ENCODE measurements at places on chromosomes 1 and 21.

DNA sequence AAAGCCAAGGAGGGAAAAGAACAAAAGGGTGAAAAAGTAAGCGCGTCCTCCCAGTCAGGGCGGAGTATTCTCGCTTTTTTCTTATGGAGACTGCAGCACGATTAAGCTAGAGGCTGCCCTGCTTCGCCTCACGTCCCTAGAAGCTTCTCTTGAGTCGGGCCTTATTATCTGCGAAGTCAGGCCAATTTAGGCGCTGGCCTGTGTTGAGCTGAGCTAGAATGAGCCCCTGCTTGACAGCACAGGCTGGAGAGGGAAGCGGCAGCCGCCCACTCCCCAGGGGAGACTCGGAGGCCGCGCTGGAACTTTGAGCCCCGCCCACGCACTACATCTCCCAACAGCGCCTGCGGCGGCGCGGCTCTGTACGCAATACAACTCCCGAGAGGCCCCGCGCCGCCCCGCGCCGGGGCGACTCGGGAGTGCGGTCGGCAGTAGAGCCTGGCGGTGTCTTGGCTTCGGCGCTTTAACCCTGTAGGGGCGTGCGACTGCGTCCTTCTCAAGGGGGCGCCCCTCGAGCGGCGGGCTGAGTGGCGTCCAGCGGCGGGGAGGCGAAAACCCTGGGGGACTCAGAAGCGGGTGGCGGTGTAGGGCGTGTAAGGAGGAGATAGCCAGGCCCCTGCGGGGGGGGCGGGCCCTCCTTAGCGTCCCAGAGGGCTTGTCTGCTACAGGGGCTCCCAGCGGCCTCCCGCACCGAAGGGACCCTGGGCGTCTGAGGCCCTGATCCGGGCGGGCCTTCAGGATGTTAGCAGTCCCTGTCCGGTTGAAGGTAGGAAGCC is 888 bp downstream of the ZNF436 start:
- peak; percentile 85 for DNase-seq
- H3K36me3 ChIP-seq = peaks cover 32% of the 10 kb centered on the region
- H3K4me3 ChIP-seq = peak overlapping the region; percentile 95
- H3K27me3 ChIP-seq = no peaks in the 10 kb centered on the region
- H3K4me1 ChIP-seq = peaks cover 27% of the 10 kb centered on the region

DNA sequence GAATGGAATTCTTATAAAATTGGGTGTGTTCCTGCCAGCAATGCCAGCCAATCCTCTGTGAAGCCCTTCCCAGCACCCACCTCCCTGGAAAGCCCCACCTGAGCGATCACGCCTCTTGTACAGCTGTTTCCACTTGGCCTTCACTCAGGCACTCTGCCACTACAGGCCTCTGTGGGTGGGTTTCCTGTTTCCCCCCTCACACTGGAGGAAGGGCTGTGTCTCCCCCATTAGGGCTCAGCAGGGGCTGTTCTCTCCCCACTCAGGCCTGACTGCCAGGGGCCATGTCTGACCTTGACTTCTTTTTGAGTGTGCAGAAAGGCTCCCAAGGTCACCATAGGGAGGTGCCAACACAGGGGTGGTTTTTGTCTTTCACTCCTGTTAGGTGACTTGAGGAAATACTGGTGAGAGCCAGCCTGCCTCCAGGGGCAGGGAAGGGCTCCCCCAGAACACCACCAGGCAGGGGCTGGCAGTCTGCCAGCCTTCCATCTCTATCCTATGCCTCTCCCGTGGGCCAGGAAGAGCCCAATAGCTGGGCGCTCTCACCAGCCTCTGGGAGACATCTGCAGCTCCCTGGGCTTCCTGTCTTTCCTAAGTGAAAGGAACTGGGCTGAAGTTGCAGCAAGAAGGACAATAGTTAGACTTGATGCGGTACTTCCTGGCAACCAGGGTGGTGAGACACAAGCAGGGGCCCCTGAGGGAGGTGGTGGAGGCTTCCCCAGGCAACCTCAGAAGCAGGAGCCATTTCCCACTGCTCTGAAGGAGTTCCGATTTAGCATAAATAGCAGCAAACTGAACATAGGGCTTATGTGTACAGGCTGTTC is 49.1 kb downstream of the ELK4 start:
- no peak overlapping the region for H3K27ac ChIP-seq
- no peak overlapping the region for H3K4me3 ChIP-seq
- DNase-seq = no peak
- H3K27me3 ChIP-seq = peaks cover 19% of the 10 kb centered on the region

GRCh38 chr1:81606656-81607055 is 194.1 kb upstream of the ADGRL2 start:
- no peaks in the 10 kb centered on the region for H3K4me1 ChIP-seq
- H3K4me3 ChIP-seq = no peak overlapping the region
- no peak overlapping the region for H3K27ac ChIP-seq

DNA sequence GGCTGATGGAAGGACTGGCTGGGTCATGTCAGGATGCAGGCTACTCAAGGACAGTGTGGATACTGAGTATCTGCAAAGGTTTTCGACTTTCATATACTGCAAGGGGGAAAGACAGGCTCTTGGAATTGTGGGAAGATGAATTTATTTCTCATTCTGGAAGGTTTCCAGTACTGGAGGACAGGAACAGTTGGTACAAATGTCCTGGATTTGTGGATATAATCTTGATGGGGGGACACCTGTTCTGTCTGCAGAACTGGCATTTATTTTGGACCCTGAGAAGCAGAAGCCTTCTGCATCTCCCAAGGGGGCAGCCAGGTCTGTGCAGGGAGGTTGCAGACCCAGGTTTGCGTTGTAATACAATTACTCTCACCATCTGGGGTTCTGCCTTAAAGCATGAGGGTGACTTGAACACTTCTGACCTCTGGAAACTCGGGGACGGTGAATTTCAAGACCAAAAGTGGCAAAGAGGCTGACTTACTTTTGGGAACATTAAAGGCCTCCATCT is 65.8 kb downstream of the NOS1AP start:
- H3K27me3 ChIP-seq = peaks cover 7% of the 10 kb centered on the region
- H3K36me3 ChIP-seq = no peaks in the 10 kb centered on the region
- no peak overlapping the region for H3K4me3 ChIP-seq
- H3K27ac ChIP-seq = no peak overlapping the region

- H3K27me3 ChIP-seq = no peaks in the 10 kb centered on the region
- H3K27ac ChIP-seq = peak overlapping the region; percentile 82
- DNase-seq = no peak
- peaks cover 74% of the 10 kb centered on the region for H3K36me3 ChIP-seq
Measured at GRCh38 chr1:89262643-89263042, 10.0 kb downstream of the GBP5 start.

DNA sequence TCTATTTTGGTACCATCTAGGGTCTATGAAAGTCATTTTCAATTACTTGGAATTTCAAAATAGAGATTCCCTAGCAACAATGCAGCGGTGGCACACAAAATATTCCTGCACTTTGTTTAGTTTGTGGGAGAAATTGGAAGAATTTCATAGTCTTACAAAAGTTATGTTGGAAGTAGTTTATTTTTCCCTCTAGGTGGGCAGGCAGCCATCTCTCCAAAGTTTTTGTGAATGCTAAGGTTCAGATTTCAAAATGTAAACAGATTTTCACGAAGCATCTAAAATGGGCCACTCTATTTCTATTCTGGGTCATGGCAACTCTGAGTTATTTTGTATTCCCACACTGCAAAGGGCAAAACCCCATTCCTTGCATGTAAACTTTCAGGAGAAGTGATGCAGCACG is 8.0 kb downstream of the SMCP start:
- no peak overlapping the region for H3K27ac ChIP-seq
- H3K4me1 ChIP-seq = no peaks in the 10 kb centered on the region
- H3K27me3 ChIP-seq = peaks cover 14% of the 10 kb centered on the region

DNA sequence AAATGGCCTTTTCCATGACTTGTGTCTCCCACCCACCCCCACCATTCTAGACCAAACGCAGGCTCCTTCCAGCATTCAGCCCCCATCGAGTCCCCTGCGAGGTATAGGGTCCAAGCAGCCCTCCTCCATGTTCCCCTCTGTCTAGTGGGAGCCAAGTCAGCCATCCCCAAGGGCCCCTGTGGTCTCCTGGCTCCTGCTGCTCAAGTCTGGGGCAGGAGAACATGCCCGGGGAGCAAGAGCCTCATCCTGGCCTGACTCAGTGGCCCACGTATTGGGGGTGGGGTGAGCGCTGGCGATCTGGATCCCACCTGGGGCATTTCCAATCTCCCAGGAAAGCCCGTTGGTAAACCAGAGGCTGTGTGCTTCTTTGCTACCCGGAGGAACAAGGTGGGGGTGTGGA is 4.1 kb upstream of the PRDM16 start:
- no peak for DNase-seq
- H3K4me1 ChIP-seq = no peaks in the 10 kb centered on the region
- H3K27me3 ChIP-seq = peaks cover 5% of the 10 kb centered on the region
- no peaks in the 10 kb centered on the region for H3K36me3 ChIP-seq
- H3K4me3 ChIP-seq = no peak overlapping the region

DNA sequence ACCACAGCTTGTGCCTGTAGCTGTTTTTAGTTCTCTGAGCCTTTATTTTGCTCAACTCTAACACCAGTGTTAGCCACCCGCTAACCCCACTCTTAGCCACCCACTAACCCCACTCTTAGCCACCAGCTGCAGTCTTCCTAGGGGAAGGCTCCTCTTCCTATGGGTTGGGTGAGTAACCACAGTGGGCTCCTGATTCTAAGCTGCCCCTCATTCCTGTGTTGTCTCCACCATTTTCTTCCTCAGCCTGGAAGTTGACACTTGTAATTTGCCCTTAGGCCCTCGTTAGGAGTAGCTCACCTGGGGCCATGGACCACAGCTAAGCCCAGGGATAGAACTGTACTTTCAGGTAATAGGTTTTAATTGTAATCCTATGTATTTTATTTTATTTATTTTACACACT is 782.9 kb upstream of the TPTE start:
- no peaks in the 10 kb centered on the region for H3K4me1 ChIP-seq
- DNase-seq = no peak
- H3K27ac ChIP-seq = no peak overlapping the region
- H3K4me3 ChIP-seq = no peak overlapping the region

- H3K27ac ChIP-seq = peak within 1 kb of the TSS; percentile 68
- peak within 1 kb of the TSS; percentile 85 for H3K4me3 ChIP-seq
- peaks cover 15% of the 10 kb centered on the region for H3K4me1 ChIP-seq
- DNase-seq = peak; percentile 76
- peaks cover 7% of the 10 kb centered on the region for H3K36me3 ChIP-seq
- H3K27me3 ChIP-seq = peaks cover 3% of the 10 kb centered on the region
Measured at GRCh38 chr1:6205849-6206519, at the start of gene RNF207. TSS of gene RNF207 (plus strand) at chr1:6206119. CDS start at chr1:6206536, 417 bp downstream.

GRCh38 chr1:17805869-17806684 is 50.9 kb downstream of the ACTL8 start:
- H3K4me1 ChIP-seq = no peaks in the 10 kb centered on the region
- no peak overlapping the region for H3K27ac ChIP-seq
- no peaks in the 10 kb centered on the region for H3K27me3 ChIP-seq
- H3K4me3 ChIP-seq = no peak overlapping the region

GRCh38 chr1:94783342-94784189 is 36.6 kb upstream of the SLC44A3 start:
- H3K4me3 ChIP-seq = no peak overlapping the region
- no peak overlapping the region for H3K27ac ChIP-seq
- H3K27me3 ChIP-seq = peaks cover 27% of the 10 kb centered on the region
- H3K4me1 ChIP-seq = no peaks in the 10 kb centered on the region
- no peaks in the 10 kb centered on the region for H3K36me3 ChIP-seq

DNA sequence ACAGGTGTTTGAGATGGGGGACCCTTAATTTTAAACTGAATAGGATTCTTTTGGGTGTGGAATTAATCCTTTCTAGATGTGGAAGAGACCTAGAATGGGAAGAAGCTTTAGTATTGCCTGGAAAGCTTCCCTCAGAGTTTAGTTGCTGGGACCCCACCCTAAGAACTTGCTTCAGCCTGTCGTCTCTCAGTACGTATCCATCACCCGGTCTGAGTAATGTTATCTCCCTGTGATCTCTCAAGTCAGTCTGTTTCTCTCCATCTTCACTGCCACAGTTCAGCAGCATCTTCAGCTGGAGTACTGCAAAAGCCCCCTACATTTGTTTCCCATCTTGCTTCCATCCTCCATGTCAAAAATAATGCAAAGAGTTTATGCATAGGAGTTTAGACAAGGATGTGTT is 28.9 kb downstream of the CNST start:
- DNase-seq = no peak
- H3K27ac ChIP-seq = no peak overlapping the region
- H3K4me1 ChIP-seq = peaks cover 15% of the 10 kb centered on the region
- no peak overlapping the region for H3K4me3 ChIP-seq
- peaks cover 18% of the 10 kb centered on the region for H3K36me3 ChIP-seq

DNA sequence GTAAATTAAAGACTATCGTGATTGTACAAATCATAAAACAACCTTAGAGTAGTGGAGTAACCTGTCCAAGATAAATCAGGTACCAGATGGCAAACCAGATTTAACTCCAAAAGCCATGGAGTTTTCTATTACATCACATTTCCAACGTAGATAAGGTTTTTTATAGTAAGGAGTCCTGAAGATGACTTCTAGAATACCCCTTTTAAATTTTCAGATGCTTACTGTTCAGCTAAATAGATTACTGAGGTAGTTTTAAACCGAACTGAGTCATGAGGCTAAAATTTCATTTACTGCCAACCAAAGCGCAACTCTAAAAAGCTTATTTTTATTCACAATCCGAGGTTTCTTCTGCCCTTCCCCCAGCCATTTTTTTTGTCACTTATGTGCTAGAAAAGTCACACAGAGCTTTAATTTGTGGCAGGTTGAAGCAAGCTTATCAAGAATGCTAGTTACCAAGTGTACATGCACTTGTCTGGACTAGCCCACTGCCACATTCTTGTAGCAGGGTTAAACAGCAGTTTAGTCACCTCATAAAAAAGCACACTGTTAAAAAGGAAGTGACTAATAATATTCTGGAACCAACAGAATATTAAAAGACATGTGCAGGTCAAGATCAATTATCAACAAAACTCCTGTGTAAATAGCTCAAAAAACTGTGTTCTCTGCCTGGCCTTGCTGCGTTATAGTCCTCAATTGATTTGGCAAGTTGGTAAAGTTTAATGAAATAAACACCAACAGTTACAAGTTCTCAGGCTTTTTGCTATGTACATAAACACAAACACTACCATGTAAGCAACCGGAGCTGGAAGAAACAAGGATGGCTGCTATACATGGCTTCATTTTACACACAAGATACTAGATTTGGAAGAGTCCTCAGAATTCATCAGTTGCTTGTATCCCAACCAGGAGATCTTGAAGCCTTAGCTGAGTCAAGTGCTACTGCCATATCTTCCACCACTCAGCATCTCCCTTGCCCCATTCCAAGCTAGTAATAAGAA is 180.3 kb upstream of the DMRTA2 start:
- no peaks in the 10 kb centered on the region for H3K36me3 ChIP-seq
- H3K27ac ChIP-seq = no peak overlapping the region
- no peak for DNase-seq

DNA sequence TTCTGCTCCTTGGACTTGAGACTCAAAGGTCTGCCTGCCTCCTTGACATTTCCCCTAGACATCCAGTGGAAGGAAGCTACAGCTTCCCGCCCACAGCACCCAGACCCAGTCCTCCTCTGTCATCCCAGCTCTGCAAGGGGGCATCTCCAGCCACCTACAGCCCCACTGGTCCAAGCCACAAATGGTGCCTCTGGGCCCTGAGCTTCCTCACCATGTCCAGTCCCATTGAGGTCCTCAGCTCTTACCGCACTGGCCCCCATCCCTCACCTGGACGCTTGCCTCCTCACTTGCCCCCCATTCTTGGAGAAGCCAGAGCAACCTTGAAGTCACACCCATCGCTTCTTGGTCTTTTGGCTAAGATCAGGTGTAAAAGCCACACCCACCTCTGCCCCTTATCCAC is 13.2 kb downstream of the PODN start:
- no peak for DNase-seq
- no peak overlapping the region for H3K4me3 ChIP-seq
- no peaks in the 10 kb centered on the region for H3K36me3 ChIP-seq
- no peaks in the 10 kb centered on the region for H3K4me1 ChIP-seq
- H3K27ac ChIP-seq = no peak overlapping the region
- H3K27me3 ChIP-seq = no peaks in the 10 kb centered on the region
